Stimulated activated CD4-positive, alpha-beta T cell treated with anti-CD3 and anti-CD28 coated beads, TNF-alpha, amount 100 ng/mL, for 4 hours (primary cell): ENCODE measurements at places on chromosomes 13 and 19.

- no peak for DNase-seq
Observed at GRCh38 chr13:24648983-24649687, 31.1 kb upstream of the ATP12A start.

DNA sequence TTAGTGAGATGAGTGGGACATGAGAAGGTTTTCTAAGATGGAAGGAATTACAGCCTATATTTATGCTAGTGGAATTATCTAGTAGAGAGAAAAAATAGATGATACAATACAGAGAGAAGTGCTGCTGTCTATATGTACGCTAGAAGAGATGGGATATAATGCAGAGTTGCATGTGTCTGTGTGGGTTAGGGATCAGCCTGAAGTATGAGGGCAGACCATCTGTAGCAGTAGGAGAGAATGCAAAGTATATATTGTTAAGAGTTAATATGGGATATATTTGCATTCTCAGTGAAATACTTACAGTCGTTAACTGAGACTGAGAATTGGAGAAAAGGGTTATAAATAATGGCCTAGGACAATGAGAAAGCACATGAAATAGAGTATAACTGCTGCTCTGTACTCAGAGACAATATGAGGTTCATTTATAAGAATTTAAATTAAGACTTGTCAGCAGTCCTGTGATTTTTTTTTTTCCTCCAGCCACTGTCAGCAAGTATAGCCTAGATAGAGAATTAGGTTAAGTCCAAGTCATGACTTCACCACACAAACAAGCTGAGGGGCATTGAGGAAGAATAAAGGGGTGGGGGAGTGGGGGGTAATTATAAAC, 77.8 kb downstream of the SLITRK1 start:
- DNase-seq, result no peak

DNA sequence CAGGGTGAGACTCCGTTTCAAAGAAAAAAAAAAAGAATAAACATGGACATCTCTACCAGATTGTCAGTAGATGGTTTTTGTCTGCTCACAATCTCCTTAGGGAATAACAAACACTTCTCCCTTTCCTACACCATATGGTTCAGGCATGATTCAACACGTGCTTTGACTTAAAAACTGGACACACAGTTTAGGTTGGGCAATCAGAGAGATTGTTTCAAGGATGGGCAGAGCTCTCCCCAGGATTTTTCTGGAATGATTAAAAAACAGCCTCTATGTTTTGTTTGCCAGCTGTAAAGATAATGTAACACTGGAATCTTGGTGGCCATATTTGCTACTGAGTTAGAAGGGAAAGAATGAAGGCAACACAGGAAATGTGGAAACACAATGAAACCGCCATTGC, 150.1 kb upstream of the TSC22D1 start:
- DNase-seq, result no peak

DNA sequence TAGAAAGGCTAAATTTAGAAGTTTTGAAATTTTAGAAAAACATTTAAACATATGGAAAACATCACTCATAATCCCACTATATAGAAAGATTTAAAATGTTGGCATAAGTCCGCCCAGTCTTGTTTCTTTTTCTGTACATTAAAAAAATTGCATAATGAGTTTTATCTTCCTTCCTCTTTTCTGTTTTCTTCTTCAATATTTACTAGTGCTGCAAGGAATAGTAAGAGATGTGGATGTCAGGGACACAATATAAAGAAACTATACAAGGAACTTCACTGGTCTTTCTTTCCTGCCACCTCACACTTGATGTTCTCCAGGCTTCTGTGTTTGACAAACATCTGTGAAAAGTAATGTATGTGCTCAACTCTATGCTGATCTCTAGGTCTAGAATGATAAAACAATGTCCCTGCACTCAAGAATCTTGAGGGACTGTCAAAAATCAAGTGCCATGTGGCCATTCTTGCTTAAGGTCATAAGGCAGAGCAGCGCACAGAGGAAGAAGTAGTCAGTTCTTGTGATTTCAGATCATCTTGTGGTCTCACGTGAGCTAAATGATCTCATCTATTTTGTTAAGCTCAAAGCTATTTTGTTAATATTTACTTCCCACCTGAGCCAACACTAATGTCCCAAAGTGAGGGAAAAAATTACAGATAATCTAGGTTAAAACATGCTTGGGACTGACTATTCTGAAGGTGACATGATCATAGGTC, 186.9 kb upstream of the OBI1 start:
- no peak for DNase-seq

DNA sequence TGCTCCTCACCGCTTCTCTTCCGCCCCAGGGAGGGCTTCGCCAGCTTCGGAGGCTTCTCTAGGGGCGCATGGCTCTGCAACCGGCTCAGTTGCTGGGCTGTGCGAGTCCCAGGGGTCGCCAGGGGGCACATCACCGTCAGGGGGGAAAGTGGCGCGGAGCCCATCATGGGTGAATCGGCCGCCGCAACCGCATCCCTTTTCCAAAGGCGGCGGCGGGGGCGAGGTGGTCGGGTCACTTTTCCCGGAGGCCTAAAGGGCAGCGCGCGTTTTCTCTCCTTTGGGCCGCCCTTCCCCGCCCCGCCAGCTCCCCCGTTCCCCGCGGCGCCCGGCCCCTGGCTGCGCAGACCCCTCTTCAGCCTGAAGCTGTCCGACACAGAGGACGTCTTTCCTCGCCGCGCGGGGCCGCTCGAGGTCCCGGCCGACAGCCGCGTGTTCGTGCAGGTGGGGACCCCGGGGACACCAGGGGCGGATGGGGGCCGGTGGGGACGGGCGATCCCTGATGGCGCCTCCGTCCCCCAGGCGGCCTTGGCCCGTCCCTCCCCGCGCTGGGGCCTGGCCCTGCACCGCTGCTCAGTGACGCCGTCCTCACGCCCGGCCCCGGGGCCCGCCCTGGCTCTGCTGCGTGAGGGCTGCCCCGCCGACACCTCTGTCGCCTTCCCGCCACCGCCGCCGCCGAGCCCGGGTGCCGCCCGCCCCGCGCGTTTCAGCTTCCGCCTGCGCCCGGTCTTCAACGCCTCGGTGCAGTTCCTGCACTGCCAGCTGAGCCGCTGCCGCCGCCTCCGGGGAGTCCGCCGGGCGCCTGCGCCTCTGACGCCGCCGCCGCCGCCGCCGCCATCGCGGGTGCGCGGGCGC, 1.7 kb downstream of the TGFBR3L start:
- DNase-seq, result no peak

GRCh38 chr19:42126574-42126973, 5.7 kb downstream of the POU2F2 start:
- DNase-seq, result no peak

DNA sequence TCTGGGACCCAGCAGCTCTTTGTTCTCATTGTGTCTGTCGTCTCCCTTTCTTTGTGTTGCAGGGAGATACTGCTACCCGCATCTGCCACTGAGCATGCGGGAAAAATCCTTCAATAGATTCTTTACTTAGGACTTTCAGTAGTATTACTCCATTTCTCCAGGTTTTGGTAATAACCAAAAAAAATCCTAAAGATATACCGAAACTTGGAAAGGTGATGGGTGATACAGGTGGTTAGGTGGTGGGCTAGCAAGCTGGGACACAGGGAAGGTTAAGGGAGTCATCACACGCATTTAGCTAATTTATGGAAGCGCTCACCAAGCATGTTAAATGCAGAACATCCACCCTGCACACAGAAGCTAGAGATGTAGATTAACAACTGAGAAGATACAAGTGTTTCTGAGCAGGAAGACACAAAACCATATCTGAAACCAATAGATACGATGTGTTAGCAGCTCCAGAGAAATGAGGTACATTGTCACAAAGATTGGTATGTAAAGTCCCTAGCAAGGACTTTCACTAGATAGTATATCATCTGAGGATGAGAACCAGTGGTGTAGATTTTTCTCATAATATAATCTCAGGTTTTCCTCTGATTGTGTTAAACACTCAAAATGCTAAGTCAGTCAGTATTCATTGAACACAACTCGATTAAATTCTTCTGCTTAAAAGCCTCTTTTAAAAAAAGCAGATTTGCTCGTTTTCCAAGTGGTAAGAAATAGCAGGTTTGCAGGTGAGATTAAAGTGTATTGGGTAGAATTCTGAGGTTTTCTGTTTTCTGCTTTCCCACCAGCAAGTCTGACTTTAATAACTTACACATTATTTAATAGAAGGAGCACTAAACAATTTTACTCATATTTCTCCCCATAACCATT, 1.2 kb upstream of the SLAIN1 start:
- no peak for DNase-seq

DNA sequence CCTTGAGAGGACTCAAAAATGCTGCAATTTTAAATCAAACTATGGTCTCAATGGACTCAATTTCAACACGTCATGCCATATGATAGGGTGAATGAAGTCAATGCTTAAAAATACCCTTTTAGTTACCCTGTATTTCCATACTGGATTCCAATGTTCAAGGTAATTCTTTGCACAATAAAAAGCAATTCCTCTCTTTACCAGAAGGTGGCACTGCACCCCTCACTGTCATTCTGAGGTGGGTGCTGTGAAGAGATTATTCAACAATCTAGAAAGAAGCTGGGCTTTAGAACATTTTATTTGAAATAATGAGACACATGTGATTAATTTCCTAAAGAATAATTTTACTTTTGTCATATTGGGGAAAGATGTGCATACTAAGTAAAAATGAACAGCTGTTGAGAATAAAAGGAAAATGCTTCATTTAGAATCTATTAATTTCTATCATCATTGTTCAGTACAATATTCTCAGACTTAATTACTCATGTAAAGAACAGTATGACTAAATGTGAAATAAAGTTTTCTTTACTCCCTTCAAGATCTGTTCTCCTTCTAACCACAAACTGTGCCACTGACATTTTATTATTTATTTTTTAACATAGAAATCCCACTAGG, 789.1 kb downstream of the GPC5 start:
- DNase-seq, result no peak

- no peak for DNase-seq
Observed at GRCh38 chr19:7483720-7484201, 5.1 kb downstream of the PEX11G start.
